Neural crest cell (in vitro differentiated cells): ENCODE measurements at places on chromosomes 5 and 9.

DNA sequence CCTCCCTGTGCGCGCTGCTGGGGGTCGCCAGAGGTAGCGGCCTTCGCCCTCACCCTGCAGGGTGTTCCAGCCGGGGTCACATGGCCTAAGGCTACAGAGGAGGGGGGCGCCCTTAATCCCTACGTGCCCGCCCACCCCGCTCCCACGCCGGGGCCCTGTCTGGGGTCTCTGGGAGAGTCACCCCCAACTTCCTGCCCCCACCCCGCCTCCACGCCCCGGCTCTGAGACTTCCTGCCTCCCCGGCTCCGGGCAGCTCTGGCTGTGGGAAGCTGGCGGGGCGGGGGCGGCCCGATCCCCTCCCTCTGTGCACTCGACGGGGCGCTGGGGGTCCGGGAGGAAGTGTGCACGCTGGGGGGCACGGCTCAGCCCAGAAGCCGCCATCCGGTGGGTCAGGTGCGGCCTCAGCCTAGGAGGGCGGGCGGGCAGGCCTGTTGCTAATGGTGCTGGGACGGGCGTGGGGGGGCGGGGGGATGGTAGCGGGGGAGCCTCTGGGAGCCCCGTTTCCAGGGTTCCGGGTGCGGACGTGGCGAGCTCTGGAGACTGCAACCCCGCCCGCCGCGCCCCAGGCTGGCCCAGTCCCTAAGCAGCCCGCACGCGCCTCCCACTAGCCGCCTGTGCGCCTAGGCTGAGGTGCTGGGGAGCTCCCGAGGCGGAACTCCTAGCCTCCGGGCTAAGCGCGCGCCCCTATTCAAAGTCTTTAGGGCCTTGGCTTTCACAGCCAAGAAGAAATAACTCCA lies 61.6 kb downstream of the CXXC5 start:
- no peak for DNase-seq

- DNase-seq, result no peak
These were observed 74.8 kb downstream of the SH3PXD2B start for GRCh38 chr5:172379481-172379880.

DNA sequence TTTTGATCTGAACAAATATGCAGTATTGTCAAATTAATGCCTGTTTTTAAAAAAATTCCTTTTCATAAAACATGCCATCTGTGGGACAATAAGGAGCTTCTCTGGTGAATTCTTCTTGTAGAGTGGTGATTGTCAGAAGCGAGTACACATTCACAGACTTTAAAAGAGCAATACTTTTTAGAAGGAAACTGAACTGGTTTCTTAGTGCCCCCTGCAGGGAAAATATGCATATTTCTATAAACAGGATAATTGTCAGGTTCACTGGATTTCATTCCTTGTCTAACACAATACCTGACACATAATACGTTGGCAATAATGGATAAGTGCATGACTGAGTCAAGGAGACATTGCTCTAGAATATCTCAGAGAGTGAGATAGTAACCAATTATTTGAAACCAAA lies 133.7 kb downstream of the KIF4B start:
- DNase-seq, result no peak

GRCh38 chr5:170283296-170283695 lies 14.3 kb downstream of the LCP2 start:
- DNase-seq, result no peak

DNA sequence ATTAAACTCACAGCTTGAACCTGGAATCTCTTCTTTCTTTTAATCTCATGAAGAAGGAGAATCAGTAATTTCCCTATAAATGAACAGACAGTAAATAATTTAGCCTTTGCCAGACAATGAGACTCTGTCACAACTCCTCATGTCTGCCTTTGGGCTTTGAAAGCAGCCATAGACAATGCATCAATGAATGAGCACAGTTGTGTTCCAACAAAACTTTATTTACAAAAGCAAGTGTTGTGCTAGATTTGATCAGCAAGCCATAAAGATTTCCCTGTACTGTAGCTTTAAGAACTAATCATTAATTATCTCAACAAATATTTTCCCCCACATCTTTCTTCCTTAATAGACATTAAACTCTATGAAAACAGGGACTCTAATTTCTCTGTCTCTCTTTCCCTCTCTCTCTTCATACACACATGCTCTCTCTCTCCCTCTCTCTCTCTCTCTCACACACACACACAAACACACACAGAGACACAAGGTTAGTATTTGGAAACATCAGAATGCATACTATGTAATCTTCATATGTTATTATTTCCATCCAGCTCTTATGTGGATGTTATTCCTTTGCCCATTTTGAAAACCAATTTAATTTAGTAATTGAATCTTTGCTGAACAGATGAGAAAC lies 1209.8 kb upstream of the CDH6 start:
- DNase-seq, result no peak

GRCh38 chr9:106707738-106708474 lies 155.1 kb upstream of the ZNF462 start:
- DNase-seq, result no peak
